ENCODE measurements at places on chromosomes 7 and 10.

DNA sequence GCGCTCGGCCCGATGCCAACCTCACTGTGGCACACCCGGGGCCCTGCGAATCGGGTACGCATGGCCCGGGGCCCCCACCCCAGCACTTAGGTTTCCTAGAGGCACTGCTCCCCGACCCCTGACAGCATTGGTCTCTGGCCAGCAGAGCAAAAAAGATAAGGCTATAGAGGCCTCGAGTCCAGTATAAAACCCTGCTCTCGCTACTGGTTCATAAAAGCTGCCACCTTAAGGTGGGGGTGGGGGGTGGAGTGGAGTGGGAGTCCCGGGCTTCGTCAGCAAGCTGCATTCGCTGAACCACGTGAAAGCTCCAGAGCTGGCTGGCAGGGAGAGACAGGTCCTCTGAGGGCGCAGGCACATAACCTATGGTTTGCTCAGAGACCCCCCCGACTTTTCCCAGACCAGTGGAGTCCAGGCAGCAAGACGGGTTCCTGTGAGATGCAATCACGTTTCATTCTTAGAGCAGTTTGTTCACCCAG lies 1.3 kb downstream of the KAZALD1 start:
- no peak for DNase-seq

GRCh38 chr10:117596706-117597105 lies 54.2 kb downstream of the EMX2 start:
- peak; percentile 27 for DNase-seq

DNA sequence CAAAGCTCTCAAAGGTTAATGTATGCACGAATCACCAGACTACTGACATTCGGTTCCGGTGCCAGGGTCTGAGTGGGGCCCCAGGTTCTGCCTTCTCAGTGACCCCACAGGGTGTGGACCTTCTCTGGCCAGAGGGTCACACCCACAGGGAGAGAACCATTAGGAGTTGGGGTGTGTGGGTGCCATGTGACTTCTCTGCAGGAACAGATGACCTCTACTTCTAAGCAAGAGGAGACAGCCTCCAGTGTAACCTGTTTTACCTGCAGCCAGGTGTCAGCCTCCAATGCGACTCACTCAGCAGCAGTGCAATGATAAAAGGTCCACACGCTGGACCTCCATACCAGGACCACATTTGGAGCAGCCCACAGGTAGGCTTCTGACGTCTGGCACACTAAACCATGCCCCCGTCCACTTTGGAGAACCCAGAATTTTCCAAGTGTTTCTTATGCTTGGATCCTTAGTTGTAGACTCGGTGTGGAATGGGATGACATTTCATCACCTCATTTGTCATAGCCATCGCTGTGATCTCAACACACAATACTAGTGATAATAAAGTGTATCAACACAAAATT lies 16.2 kb upstream of the INSIG1 start:
- no peak for DNase-seq

GRCh38 chr10:44237364-44238049 lies 147.4 kb downstream of the CXCL12 start:
- DNase-seq = no peak

- DNase-seq = no peak
Measured at GRCh38 chr10:6379015-6379776, 176.5 kb downstream of the PFKFB3 start.

GRCh38 chr10:107701943-107702342 lies 537.4 kb upstream of the SORCS1 start:
- DNase-seq = no peak

DNA sequence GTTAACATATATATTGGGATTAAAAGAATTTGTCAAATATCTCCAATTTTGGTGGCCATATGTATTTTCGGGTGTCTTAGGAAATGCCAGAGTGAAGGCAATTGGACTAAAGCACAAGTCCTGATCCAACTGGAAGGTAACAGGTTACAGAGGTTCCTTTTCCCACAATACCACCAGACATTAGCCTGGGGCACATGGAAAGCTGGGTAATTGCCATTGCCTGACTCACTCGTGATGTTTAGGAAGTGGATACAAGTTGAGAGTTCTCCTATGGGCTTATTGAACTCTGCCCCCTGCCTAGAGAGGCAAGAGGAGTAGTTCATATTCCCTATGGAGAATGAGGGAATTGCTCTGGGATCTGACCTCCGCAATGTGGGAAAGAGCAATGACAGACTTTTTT lies 5.7 kb downstream of the DNAH11 start:
- DNase-seq = no peak

All from fibroblast of skin of right biceps (primary cell).